ENCODE measurements at places on chromosomes 3 and 15.

DNA sequence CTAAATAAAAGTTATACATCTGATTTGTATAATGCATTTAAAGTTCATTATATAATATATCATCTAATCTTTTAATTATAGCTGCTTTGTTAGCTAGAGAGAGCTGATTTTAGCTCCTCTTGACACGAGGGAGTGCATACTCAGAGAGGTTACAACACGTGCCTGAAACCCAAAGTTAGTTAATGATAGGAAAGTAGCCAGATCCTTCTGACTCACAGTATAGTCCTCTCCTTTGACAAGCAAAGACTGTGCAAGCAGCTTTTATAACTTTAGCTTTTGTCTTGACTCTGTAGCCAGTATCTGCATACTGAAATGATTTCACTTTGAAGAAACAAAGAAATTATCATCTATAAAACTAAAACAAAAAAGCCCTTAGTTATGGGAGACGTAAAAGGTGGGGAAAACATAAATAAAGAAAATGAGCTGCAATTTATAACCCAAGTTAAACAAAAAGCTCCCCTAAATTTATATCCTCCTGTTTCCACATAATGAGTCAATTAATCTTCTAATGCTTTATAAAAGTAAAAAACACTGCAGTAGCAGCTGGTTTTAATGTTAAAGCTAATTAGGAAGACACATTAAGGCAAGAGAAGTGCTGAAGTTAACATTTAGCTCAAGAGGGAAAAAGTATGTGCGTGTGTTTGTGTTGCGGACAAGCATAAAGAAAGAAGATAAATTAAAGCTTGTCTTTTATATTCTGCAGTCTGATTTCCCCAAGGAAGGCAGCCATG lies 13.1 kb downstream of the GABRR3 start:
- no peak for DNase-seq

GRCh38 chr15:66701422-66702034 lies 508 bp upstream of the SMAD6 start:
- DNase-seq = no peak

DNA sequence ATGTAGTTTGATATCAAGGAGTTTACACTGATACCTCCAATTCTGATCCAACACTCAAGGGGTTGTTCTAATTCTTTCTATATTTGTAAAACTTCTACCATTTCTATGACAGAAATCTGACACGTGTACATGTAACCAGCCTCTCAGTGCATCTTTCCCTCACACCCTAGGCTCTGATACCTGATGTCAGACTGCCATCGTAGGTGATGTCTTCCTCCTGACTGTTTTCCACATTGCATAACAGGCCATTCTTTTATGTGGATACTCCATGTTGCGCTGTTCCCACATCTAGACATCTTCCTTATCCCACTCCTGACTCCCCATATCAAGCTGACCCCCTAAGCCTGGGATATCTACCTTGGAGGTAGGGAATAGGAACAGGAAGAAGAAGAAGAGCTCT lies 159.1 kb downstream of the FNDC3B start:
- no peak for DNase-seq

DNA sequence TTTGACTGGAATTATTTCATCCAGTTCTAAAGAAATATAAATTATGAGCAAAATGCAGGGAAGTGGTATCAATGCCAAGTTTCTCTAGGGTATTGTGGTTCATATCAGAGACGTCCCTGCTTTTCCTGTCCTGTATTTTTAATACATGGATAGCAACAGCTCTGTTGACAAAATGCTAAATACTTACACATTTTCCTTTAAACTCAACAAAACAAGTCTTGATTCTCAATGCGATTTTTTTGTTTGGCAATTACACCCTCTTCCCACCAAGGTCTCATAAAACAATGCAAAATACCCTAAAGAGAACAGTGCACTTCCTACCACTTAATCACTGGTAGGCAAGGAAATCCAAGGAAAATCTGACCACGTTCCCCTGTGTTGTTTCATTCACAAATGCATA lies 120.0 kb downstream of the DUT start:
- DNase-seq = no peak

- DNase-seq = no peak
These were observed 1.1 kb downstream of the IQCF6 start for GRCh38 chr3:51777985-51778384.
